Epithelial cell of proximal tubule (primary cell): ENCODE measurements at places on chromosomes 7 and 10.

GRCh38 chr10:100637785-100638184 is 102.0 kb downstream of the HIF1AN start:
- DNase-seq = no peak

- DNase-seq = no peak
These were observed 69.4 kb downstream of the EBF3 start for GRCh38 chr10:129894698-129895097.

DNA sequence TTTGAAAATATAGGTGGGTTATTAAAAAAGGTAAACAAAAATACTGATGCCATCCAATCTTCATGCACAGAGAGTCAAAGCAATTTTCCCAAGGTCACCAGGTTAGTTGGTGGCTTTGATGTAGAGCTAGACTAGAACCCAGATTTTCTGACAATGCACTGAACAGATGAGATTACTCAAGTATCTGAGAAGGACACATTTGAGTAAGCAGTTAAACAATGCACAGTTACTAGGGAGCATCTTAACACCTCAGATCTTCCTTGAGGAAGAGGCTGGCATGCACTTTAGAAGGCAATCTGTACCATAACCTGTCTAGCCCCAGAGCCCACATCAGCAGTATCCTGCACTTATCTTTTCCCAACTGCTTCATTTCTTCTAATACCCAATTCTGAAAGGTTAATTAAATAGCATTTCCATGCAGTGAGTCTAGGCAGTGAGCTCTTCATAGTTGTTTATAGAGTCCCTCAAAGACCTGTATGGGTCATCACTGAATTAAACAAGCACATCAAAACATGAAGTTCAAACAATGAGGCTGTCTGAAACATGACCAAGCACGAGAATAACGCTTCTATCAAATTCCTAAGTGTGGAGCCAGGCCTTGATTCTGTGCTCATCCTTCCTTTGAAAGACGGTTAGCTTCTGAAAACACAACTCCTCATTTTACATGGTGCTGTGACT is 38.2 kb upstream of the ANK3 start:
- no peak for DNase-seq

GRCh38 chr7:151261529-151261928 is 13.0 kb upstream of the SMARCD3 start:
- no peak for DNase-seq

DNA sequence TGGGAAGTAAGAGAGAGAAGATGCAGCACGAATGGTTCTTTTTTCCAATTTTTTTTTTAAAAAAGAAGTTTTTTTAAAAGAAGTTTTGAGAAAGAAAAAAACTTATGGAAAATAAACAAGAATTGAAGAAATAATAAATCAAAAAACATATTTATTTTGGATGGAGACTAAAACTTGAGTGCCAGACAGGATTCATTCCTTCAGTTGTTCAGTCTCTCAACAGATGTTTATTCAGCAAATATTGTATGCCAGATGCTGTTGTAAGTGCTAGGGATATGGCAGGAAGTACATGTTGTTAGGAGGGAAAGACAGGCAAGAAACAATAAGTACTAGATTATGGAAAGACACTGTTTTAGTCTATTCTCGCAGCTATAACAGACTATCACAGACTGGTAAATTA is 750.7 kb upstream of the PHF14 start:
- DNase-seq = no peak

DNA sequence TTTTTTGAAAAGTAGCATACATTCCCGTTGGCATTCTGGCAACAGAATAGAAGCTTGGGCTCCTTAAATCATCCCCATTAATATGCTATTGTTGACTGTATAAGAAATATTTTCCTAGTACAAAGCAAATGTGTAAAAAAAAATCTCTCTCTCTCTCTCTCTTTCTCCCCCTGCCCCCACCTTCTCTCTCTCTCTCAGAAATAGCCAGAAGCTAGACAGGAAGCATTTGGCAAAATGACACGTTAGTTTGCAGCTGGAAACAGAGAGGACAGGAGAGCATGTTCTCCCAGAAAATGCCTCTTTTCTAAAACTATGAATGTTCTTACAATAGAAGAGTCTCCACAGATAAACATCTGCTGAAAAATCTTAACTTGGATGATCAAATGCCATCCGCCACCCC is 59.6 kb upstream of the AKR1E2 start:
- DNase-seq = no peak

DNA sequence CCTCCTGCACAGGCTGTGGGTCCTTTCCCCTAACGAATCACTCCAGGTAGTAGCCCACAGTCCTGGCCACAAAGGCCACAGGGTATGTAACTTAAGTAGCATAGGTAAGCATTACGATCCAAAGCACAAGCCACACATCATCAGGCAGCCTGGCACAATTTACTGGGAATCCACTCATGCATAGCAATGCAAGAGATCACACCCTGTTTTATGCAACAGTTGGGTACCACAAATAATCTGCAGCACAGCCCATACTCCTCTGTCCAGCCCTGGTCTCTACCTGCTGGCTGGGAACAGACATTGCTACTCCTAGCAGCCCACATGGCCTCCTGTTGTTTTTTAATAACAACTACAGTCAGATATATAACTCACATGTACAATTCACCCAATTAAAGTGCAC is 34.3 kb downstream of the SRPK2 start:
- DNase-seq = no peak

DNA sequence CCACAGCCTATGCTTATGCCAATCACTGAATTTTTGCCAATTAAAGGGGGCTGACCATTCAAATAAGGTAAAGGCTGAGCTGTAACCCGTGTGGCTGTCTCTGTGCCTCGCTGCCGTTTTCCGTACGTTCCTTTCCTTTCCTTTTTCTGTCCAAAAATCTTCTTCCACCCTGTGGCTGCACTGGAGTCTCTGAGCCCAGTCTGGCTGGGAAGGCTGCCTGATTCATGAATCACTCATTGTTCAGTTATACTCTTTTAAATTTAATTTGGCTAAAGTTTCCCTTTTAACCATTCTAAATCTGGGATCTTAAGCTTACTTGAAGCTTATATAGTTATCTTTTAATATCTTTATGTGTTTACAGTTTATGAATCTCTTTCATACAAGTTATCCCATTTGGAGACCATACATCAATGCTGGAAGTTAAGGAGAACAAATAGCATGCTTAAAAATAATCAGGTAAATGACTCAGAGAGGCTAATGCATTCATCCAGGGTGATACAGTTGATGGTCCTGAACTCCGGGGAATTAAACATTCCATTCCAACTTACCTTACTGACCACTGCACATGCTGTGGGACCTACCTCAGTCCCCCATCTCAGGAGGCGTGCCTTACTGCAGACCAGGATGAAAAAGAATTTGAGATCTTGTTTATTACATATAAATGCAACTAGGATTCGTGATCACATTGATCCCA is 385.3 kb upstream of the ADARB2 start:
- DNase-seq = no peak

DNA sequence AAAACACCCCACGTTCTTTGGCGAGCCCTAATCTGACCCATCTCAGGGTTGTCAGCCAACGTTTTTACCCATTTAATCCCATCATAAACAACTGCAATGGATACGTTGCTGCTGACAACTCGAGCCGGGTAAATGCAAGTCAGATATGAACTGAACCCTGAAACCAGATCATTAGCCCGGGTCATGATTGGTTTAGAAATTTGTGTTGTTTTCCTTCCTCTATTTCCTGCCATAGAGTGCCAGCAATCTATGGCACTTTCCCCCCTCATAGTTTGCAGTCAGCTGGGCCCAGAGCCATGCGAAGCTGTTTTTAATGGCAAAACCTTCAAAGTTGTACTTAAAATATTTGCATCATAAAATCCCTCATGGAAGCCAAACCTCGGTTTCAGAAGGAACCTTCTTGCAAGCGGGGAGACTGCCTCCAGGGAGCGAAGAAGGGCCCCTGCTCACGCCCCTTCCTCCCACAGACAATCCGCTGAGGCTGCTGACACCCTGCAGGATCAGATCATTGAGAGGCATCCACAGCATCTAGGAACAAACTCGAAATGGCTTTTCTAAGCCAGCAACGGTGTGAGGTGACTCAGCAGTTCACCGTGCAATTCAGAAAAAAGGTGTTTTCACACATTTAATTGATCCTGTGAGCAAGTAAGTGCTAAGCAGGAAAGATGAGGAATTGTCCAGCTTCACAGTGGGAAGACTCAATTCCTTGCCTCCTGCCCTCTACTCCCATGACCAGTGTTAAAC is 710.1 kb downstream of the PARD3 start:
- DNase-seq = no peak

- DNase-seq = no peak
These were observed 119.8 kb downstream of the ITGB8 start for GRCh38 chr7:20450536-20450935.

GRCh38 chr7:114740095-114740494 is 181.8 kb upstream of the MDFIC start:
- DNase-seq = no peak

DNA sequence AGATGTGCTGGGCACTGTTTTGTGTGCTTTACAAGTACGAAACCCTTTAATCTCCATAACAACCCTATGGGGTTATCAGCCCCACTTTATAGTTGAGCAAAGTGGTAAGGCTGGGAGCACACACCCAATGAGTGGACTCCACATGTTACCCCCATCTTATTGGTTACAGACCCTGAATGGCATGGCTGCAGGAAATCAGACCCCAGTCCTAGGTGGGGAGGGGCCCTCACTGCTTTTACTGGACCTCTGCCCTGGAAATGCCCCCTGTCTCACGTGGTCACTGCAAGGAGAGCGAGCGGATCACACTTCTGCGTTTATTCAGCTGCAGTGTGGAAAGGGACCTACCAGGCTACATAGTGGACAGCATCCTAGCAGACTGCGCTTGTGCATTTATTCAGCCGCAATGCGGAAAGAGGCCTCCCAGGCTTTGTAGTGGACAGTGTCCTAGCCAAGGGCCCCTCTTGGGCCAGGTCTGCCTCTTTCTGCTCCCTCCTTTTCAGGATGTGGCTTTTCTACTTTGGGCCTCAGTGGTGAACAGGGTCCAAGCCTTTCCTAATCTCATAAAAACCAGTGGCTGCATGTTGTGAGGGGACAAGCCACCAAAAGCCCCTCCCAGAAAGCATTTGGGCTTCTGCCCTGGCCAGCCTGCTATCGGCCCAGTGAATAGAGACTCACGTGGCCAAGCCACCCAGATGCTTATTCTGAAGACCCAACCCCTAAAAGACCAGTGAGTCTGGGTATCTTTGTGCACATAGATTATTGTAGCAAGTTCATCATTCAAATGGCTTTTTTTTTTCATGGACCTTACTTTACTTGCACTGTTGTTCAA is 405.7 kb upstream of the RNF32 start:
- no peak for DNase-seq

DNA sequence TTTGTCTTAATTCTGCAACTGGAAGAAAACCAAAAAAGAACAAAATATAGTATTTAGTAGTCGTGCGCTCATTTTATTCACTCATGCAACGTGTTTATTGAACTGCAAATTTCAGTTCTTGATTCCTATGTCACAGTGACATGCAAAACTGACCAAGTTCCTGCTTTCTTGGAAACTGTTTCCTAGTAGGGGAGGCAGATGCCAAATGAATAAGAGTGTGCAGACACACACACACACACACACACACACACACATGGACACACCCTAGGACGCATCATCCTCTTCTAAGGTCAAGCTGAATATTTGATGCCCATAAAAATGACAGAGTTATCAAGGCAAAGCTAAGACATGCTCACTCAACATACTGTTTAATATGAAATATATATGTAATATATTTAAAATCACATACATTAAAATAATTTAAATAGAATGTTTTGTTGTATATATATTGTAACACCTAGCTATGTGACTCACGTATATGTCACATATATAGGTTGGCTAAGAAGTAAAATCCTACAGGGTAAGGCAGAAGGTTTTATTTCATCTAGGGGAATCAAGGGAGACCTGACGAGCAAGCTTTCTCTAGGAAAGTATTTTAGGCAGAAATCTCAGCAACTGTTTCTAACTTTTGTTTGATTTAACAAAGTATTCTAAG is 79.6 kb downstream of the SVIL start:
- no peak for DNase-seq

DNA sequence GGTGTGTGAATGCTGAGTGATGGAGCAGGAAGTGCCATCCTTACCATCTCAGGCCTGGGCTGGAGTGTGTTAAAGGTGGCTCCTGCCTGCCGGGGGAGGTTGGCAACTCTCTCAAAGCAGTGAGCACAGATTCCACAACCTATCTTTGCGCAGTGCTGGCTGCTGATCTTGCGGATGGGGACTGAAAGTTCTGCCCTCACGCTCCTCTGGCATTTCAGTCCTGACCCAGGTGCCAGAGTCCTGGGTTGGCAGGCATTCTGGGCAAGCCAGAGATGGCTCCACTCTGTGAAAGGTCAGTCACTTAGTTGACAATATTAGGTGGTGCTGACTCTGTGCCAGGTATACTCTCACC is 315.5 kb downstream of the RPS24 start:
- DNase-seq = no peak

DNA sequence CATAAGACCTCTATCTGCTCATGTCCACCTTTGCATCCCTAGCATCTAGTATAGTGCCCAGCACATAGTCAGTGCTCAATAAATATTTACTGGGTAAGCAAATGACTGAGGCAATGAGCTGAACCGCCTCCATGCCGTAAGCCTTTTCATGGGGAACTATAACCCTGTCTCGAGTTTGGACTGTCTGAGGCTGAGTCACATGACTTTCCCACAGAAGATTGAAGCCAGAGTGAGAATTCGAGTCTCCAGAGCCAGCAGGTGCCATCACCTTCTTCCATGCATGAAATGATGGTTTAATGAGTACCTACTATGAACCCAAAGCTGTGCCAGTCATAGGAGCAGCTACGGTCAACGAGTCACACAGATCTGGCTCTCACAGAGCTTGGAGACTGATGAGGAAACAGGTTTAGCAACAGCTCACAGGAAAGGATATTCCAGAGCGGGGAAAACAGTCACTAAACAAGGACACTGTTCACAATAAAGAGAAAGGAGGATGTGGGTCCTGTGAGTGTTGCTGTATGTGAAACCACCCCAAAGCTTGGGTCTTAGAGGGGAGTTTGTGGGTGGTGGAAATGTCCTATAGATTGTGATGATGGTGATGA is 75.2 kb downstream of the TEX36 start:
- DNase-seq = peak; percentile 22
